ENCODE measurements at places on chromosomes 7 and 10. TPM values are rescaled to one million over a fixed set of nuclear protein-coding genes. Genes with fewer than 3 reads are reported as not detected.

Gene SUFU
- 5.0 TPM for polyA plus RNA-seq

Gene PRKCQ
- polyA plus RNA-seq = 1.7 TPM

Gene TMEM236
- polyA plus RNA-seq = not detected

Gene AGMO
- polyA plus RNA-seq = not detected

Gene MYO3A
- 0.15 TPM for polyA plus RNA-seq

Gene NXPH1
- not detected for polyA plus RNA-seq

Gene GTF2I
- polyA plus RNA-seq = 81.5 TPM

Gene PKD1L1
- polyA plus RNA-seq = 0.06 TPM

Gene SPDYE2B
- polyA plus RNA-seq = not detected

Gene MYL10
- polyA plus RNA-seq = not detected
